ENCODE measurements at places on chromosomes 3 and 15. TPM values are rescaled to one million over a fixed set of nuclear protein-coding genes. Genes with fewer than 3 reads are reported as not detected.

DNA sequence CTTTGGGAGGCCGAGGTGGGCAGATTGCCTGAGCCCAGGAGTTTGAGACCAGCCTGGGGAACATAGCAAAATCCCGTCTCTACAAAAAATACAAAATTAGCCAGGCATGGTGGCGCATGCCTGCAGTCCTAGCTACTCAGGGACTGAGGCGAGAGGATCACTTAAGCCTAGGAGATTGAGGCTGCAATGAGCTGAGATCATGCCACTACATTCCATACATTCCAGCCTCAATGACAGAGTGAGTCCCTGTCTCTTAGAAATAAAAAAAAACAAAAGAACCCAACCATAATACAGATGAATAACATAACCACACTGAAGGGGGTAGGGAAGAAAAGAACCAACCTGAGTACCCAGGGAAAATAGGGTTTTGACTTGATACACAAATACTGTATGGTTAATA lies 19.7 kb upstream of the CGNL1 start:
- DNase-seq = peak; percentile 38
- no peaks in the 10 kb centered on the region for H3K36me3 ChIP-seq
- peaks cover 37% of the 10 kb centered on the region for H3K4me1 ChIP-seq
- H3K27me3 ChIP-seq = no peaks in the 10 kb centered on the region

- DNase-seq = no peak
- H3K4me3 ChIP-seq = no peak overlapping the region
- H3K36me3 ChIP-seq = no peaks in the 10 kb centered on the region
- no peak overlapping the region for H3K27ac ChIP-seq
- peaks cover 51% of the 10 kb centered on the region for H3K4me1 ChIP-seq
Measured at GRCh38 chr15:60761505-60761845, 282.5 kb upstream of the ICE2 start.

- H3K4me1 ChIP-seq = no peaks in the 10 kb centered on the region
- H3K27ac ChIP-seq = no peak overlapping the region
- peaks cover 12% of the 10 kb centered on the region for H3K27me3 ChIP-seq
- no peak overlapping the region for H3K4me3 ChIP-seq
- no peaks in the 10 kb centered on the region for H3K36me3 ChIP-seq
Measured at GRCh38 chr15:31782951-31783350, 247.4 kb upstream of the CHRNA7 start.

- DNase-seq = no peak
- no peaks in the 10 kb centered on the region for H3K27me3 ChIP-seq
- H3K36me3 ChIP-seq = no peaks in the 10 kb centered on the region
- H3K27ac ChIP-seq = no peak overlapping the region
Measured at GRCh38 chr3:112805126-112805525, 41.5 kb downstream of the CD200R1L start.

GRCh38 chr3:52279596-52279995 lies 1.1 kb upstream of the WDR82 start:
- no peak overlapping the region for H3K4me3 ChIP-seq
- H3K4me1 ChIP-seq = peaks cover 74% of the 10 kb centered on the region
- no peaks in the 10 kb centered on the region for H3K27me3 ChIP-seq
- DNase-seq = no peak

DNA sequence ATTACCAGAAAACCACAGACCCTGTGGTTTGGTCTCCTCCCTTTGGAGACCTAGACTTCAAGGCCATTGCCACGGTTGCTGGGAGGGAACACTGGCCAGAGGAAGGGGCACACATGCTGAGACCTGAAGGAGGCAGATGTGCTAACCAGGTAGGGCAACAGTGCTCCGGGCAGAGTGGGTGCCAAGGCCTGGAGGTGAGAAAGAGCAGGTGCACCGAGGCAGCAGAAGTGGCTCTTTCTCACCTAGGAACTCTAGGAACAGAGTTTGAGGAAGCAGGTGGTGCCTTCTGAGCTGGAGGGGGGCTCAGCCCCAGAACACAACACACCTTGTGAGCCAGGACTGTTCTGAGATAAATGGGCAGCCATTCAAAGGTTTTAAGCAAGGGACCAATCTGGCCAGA lies 106.1 kb downstream of the MEGF11 start:
- no peaks in the 10 kb centered on the region for H3K4me1 ChIP-seq
- no peaks in the 10 kb centered on the region for H3K27me3 ChIP-seq
- no peak for DNase-seq
- H3K36me3 ChIP-seq = no peaks in the 10 kb centered on the region
- H3K4me3 ChIP-seq = no peak overlapping the region

- peaks cover 64% of the 10 kb centered on the region for H3K4me1 ChIP-seq
- peaks cover 10% of the 10 kb centered on the region for H3K36me3 ChIP-seq
- H3K27ac ChIP-seq = no peak overlapping the region
- DNase-seq = no peak
Measured at GRCh38 chr3:98734735-98735134, 28.4 kb upstream of the ST3GAL6 start.

DNA sequence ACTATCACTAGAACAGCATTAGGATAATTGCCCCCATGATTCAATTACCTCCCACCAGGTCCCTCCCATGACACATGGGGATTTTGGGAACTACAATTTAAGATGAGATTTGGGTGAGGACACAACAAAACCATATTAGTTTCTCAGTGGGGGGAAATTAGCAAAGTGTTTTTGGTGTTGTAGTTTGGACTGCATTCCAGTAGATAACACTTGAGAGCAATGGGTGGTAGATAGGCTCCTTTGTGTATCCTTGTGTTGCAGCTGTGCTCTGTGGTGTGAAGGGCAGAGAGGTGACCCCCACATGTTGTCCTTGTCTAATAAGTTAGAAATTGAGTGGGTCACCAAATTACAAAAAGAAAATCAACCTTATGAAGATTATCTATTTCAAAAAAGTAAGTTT lies 223.8 kb downstream of the SATB1 start:
- H3K4me3 ChIP-seq = no peak overlapping the region
- H3K27me3 ChIP-seq = no peaks in the 10 kb centered on the region
- H3K27ac ChIP-seq = no peak overlapping the region

- H3K36me3 ChIP-seq = no peaks in the 10 kb centered on the region
- no peaks in the 10 kb centered on the region for H3K27me3 ChIP-seq
- no peak overlapping the region for H3K4me3 ChIP-seq
- H3K4me1 ChIP-seq = peaks cover 23% of the 10 kb centered on the region
Measured at GRCh38 chr3:179266701-179267211, 15.8 kb upstream of the KCNMB3 start.

DNA sequence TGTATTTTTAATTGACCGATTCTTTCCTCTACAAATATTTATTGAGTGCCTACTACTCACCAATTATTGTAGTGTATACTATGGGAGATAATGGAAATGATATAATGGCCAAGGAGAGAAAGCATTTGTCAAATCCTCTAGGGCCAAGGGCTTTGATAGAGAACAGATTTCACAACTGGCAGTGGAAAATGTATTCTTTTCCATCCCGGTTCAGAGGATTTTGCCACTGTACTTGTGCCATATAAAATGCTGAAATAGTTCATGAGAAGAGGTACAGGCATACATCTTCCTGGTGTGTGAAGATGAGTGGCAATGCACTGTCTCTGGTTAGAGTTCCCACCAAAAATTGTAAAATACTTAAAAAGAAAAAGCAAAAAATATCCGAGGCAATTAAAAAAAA lies 451.6 kb upstream of the TPRG1 start:
- no peak for DNase-seq
- peak overlapping the region; percentile 78 for H3K27ac ChIP-seq
- no peaks in the 10 kb centered on the region for H3K27me3 ChIP-seq
- peaks cover 47% of the 10 kb centered on the region for H3K4me1 ChIP-seq
- H3K4me3 ChIP-seq = no peak overlapping the region

- H3K36me3 ChIP-seq = no peaks in the 10 kb centered on the region
- H3K4me1 ChIP-seq = no peaks in the 10 kb centered on the region
- no peak overlapping the region for H3K4me3 ChIP-seq
- H3K27me3 ChIP-seq = no peaks in the 10 kb centered on the region
- no peak overlapping the region for H3K27ac ChIP-seq
- no peak for DNase-seq
Measured at GRCh38 chr3:151362751-151363174, 21.8 kb downstream of the P2RY12 start.

- no peak overlapping the region for H3K27ac ChIP-seq
- no peaks in the 10 kb centered on the region for H3K36me3 ChIP-seq
- DNase-seq = no peak
- no peak overlapping the region for H3K4me3 ChIP-seq
- peaks cover 3% of the 10 kb centered on the region for H3K27me3 ChIP-seq
Measured at GRCh38 chr15:61130950-61131942, 97.9 kb downstream of the RORA start.

GRCh38 chr15:48891232-48891765 lies 13.4 kb downstream of the EID1 start:
- no peaks in the 10 kb centered on the region for H3K27me3 ChIP-seq
- H3K36me3 ChIP-seq = no peaks in the 10 kb centered on the region
- DNase-seq = no peak
- no peak overlapping the region for H3K4me3 ChIP-seq
- H3K4me1 ChIP-seq = 0 out of 2 replicates have a peak, but pooled peaks cover 7% of the 10 kb centered on the region

DNA sequence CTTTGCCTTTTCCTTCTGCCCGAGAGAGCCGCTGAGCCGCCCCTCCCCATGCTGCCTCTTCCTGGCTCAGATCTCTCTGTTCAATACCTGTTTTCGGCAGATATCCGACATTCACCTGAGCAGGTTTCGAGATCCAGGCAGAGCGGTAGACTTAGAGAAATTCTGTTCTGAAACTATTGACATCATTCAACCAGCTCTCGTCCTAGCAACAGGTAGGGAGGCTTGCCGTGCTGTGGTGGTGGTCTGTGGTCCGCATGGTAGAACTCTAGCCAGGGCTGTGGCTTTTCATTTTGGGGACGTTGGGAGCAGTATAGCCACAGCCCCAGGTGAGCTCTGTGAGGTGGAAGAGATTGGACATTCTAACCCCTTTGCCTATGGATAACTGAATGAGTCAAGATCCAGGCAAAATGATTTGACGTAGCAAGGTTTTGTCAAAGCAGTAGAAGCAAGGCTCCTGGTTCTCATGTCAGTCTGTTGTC lies 810 bp downstream of the TMEM62 start:
- no peak for DNase-seq
- no peaks in the 10 kb centered on the region for H3K27me3 ChIP-seq
- peak overlapping the region; percentile 72 for H3K27ac ChIP-seq

DNA sequence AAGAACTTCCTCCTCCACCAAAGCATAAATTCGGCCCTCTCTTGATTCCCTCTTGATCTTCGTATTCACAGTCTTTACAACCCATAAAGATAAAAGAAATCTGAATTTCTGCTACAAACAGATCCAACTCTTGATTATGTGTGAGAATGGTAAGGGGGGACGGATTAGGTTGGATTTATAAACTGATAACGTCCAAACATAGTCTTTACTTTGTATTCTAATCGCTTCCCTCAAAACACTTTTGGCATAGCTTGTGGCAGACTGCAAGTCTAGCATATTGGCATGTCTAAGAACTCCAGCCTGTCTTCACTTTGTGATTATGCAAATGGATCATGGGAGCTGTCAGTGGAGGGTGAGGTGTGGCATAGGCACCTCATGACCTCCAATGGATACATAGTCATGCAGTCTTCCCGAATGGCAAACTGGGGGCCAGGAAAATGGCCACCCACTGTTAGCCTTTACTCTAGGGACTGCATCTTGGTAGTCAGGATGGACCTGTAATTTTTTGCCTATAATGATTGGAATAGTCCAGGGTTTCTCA lies 24.3 kb upstream of the GPR171 start:
- H3K36me3 ChIP-seq = no peaks in the 10 kb centered on the region
- H3K4me1 ChIP-seq = peaks cover 34% of the 10 kb centered on the region
- H3K27me3 ChIP-seq = no peaks in the 10 kb centered on the region
- H3K27ac ChIP-seq = no peak overlapping the region
- no peak overlapping the region for H3K4me3 ChIP-seq
- no peak for DNase-seq

- no peak overlapping the region for H3K4me3 ChIP-seq
- H3K27me3 ChIP-seq = no peaks in the 10 kb centered on the region
- H3K4me1 ChIP-seq = peaks cover 21% of the 10 kb centered on the region
Measured at GRCh38 chr15:45320581-45321205, 57.7 kb downstream of the GATM start.

GRCh38 chr15:73632670-73633058 lies 525 bp downstream of the NPTN start:
- peaks cover 79% of the 10 kb centered on the region for H3K4me1 ChIP-seq
- no peaks in the 10 kb centered on the region for H3K36me3 ChIP-seq
- no peaks in the 10 kb centered on the region for H3K27me3 ChIP-seq
- peak overlapping the region; percentile 74 for H3K4me3 ChIP-seq

GRCh38 chr3:196519718-196520082 lies 4.6 kb upstream of the SMCO1 start:
- H3K27ac ChIP-seq = no peak overlapping the region
- no peak for DNase-seq
- no peaks in the 10 kb centered on the region for H3K36me3 ChIP-seq
- H3K4me3 ChIP-seq = no peak overlapping the region

GRCh38 chr3:171991166-171991565 lies 48.2 kb upstream of the FNDC3B start:
- H3K27me3 ChIP-seq = no peaks in the 10 kb centered on the region
- H3K36me3 ChIP-seq = no peaks in the 10 kb centered on the region
- H3K4me3 ChIP-seq = no peak overlapping the region
- DNase-seq = peak; percentile 92

Gene ANKRD63
- total RNA-seq = not detected

Gene CALML4
- 8.7 TPM for total RNA-seq

Gene CMTM8
- 8.9 TPM for total RNA-seq

Gene HGD
- total RNA-seq = 265 TPM

All from HepG2 (cell line).